Caco-2 (cell line): ENCODE measurements at places on chromosomes 4 and X. TPM values are rescaled to one million over a fixed set of nuclear protein-coding genes. Genes with fewer than 3 reads are reported as not detected.

DNA sequence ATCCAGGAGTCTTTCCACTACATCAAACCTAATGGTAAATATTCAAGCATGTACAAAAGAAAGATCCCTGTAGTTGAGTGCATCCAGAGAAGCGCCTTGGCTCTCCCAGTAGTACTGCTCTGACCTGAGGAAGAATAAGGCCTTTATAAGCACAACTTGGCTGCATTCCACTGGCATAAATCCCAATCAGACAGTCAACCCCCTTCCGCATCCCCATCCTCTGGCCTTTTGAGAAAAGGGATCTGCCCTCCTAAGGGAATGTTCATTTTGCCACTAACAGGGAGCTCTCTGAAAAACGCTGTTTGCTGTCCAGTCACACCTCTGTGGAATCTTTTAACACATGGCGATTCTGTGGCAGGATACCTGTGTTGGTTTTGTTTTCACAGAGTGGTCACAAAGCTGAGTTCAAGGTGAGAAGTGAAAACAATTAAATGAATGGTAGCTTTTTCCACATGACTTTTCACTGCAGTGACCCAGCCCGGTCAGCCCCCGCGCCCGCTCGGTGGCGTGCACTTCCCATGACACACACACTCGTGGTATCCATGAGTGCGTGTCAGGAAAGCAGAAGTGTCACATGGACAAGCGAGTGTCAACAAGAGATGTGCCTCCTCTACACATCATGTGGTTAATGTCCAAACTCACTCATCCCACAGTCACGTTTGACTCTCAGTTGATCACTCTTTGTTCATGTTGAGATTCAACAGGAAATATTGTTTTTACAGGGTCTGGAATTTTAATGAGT lies 112.2 kb upstream of the ENPP6 start:
- H3K36me3 ChIP-seq = no peaks in the 10 kb centered on the region
- DNase-seq = no peak
- peaks cover 7% of the 10 kb centered on the region; the same call in 1 of the 2 replicates for H3K4me1 ChIP-seq
- H3K4me3 ChIP-seq = no peak overlapping the region
- no peaks in the 10 kb centered on the region for H3K27me3 ChIP-seq

DNA sequence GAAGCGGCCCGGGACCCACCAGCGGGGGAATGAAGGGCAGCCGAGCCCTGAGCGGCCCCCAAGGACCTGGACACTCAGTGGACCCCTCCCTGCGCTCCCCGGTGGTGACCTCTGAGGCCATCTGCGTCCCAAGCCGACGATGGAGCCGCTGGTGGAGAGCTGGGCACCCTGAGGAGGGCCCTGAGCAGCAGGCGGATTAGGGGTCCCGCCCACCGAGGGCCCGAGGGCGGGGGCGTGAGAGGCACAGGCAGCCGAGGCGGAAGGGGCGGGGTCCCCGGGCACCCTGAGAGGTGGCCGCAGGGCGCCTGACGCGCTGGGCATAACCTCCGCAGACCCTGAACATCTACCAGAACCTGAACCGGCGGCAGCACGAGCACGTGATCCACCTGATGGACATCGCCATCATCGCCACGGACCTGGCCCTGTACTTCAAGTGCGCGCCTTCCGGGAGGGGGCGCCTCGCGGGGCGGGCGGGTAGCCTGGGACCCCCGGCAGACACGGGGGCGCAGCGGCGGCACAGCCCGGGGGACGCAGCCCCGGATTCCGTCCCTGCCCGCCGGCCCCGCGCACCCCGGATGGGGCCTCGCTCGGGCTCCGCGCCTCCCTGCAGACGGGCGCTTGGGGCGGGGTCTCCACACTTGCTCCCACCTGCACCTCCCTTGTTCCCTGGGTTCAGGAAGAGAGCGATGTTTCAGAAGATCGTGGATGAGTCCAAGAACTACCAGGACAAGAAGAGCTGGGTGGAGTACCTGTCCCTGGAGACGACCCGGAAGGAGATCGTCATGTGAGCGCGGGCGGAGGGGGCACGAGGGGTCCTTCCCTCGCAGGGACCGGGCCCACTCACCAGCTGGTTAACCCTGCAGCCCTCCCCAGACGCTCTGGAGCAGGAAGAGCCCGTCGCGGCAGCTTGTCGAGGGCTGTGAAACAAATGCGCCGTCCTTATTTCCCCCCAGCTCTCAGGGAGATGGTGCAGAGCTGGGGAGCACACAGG lies 10.3 kb downstream of the ATP5ME start:
- no peak overlapping the region for H3K27ac ChIP-seq
- no peak overlapping the region for H3K4me3 ChIP-seq
- DNase-seq = no peak
- H3K36me3 ChIP-seq = no peaks in the 10 kb centered on the region
- no peaks in the 10 kb centered on the region for H3K4me1 ChIP-seq

DNA sequence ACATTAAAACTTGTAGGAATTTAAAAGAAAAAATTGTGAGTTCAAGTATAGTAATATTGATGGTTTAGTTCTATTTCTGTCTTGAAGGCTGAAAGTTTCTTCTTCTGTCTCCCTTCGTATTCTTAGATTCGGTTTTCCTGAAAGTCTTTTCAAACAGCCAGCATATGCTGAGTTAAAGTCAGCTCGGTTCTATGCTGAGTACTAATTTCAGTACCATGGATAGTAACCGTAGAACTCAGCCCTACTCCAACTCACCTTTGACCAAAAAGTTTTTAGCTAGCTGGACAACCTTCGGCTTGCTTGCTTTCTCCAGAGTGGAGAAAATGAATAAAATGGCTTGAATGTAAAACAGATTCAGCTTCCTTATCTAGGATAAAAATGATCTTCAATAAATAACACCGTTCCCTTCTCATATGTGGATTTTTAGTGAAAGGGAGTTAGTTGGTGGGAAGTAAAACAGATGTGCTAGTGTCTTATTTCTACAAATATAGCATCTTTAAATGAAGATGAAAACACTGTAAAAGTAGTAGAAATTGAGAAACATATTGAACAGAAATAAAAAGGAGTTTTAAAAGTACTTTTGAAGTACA lies 5.2 kb downstream of the POU4F2 start:
- DNase-seq = peak; percentile 13
- H3K27me3 ChIP-seq = no peaks in the 10 kb centered on the region
- H3K4me1 ChIP-seq = no peaks in the 10 kb centered on the region
- H3K36me3 ChIP-seq = no peaks in the 10 kb centered on the region

GRCh38 chr4:32697281-32697814 lies 1977.2 kb downstream of the PCDH7 start:
- no peak for DNase-seq
- H3K4me3 ChIP-seq = no peak overlapping the region
- no peaks in the 10 kb centered on the region for H3K36me3 ChIP-seq
- no peaks in the 10 kb centered on the region for H3K27me3 ChIP-seq

DNA sequence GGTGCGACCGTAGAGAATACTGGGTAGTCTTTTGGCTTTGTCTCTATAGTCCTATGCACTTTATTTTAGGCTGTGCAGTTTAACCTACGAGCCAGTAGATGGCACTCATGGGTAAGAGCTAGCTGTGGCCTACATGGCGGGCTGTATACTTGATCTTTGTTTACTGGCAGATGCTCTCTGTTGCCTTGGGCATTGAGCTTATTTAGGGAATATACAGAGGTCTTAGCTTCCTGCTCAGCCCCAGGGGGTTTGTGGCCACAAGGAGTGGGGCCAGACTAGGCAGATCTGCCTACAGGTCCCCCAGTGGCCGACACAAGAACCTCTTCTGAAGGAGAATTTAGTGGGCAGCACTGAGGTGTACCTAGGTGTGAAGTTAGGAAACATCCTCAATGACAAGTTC lies 227.6 kb upstream of the HDX start:
- H3K36me3 ChIP-seq = no peaks in the 10 kb centered on the region
- peaks cover 5% of the 10 kb centered on the region for H3K4me1 ChIP-seq
- no peak overlapping the region for H3K27ac ChIP-seq

- no peaks in the 10 kb centered on the region for H3K27me3 ChIP-seq
- no peak overlapping the region for H3K4me3 ChIP-seq
- H3K4me1 ChIP-seq = no peaks in the 10 kb centered on the region
- H3K36me3 ChIP-seq = no peaks in the 10 kb centered on the region
- DNase-seq = no peak
- H3K27ac ChIP-seq = no peak overlapping the region
These were observed 1077.3 kb downstream of the RAPGEF2 start for GRCh38 chr4:160180211-160180610.

DNA sequence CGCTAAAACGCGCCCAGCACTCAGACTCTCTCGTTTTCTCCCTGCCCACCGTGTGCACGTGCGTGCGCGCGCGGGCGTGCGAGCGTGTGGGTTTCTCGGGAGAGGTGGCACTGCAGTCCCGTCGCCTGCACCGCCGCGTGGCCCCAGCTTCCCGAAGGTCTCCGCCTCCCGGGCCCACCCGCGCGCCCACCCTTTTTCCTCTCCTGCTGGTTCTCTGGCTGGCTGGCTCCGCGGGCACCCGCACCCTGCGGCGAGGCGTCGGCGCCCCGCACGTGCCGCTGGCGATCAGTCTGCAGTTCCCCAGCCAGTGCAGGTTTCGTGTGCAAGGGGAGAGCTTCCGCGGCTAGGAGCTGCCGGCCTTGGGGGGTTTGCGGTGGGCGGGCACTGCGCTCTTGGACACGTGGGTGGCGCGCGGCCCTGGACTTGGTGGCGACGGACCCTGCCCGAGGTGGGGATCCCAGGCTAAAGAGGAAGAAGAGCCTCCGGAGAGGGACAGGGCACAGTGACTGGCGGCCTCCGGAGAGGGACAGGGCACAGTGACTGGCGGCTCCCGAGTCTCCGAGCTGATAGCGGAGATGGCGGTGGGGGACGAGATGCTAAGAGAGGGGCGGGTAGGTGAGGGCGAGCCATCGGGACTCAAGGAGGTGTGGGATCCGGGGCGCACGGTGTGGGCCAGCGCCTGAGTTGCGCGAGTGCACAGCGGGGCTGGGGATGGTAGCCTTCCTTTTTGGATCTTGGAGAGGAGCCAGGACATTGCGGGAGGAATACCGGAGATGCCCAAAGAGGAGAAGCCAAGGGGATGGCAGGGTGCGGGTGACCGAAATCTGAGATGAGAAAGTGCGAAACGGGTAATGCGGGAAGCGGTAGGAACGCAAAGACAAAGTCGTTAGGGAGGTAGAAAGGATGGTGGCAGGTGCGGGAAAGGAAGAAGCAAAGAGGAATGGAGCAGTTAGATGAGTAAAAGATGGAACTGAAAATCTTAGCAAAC lies at the start of gene FAM184B:
Gene FAM184B (minus strand): TSS at position 322 of the 988 bp plus-strand sequence. CDS start 322 bp downstream, outside the sequence.
- no peak for DNase-seq
- no peaks in the 10 kb centered on the region for H3K36me3 ChIP-seq
- no peaks in the 10 kb centered on the region for H3K27me3 ChIP-seq
- no peak within 1 kb of the TSS for H3K27ac ChIP-seq
- no peaks in the 10 kb centered on the region for H3K4me1 ChIP-seq

- no peak for DNase-seq
- H3K27me3 ChIP-seq = no peaks in the 10 kb centered on the region
- no peak overlapping the region for H3K4me3 ChIP-seq
- H3K4me1 ChIP-seq = peaks cover 5% of the 10 kb centered on the region; the same call in 1 of the 2 replicates
These were observed 63.5 kb upstream of the MAOA start for GRCh38 chrX:43592597-43592996.

DNA sequence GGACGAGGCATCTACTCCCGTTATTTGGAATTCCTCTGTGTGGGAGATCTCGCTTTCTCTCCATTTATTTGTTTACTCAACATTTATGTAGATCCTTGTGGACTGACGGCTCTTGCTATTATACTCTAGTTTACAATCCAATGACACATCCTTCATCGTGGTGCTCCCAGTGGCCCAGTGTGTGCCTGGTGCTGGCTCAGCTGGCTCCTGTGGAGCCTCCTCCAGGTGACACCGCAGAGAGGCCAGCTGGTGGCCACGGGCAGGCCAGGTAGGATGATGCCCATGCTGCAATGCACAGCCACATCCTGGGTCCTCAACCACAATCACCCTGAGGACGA lies 84.0 kb upstream of the AFAP1 start:
- H3K4me3 ChIP-seq = no peak overlapping the region
- H3K36me3 ChIP-seq = no peaks in the 10 kb centered on the region
- H3K27me3 ChIP-seq = no peaks in the 10 kb centered on the region
- H3K27ac ChIP-seq = no peak overlapping the region
- no peak for DNase-seq
- no peaks in the 10 kb centered on the region for H3K4me1 ChIP-seq

GRCh38 chr4:176906709-176907108 lies 114.0 kb upstream of the VEGFC start:
- no peaks in the 10 kb centered on the region for H3K4me1 ChIP-seq
- H3K27ac ChIP-seq = no peak overlapping the region
- no peak for DNase-seq
- no peaks in the 10 kb centered on the region for H3K27me3 ChIP-seq

DNA sequence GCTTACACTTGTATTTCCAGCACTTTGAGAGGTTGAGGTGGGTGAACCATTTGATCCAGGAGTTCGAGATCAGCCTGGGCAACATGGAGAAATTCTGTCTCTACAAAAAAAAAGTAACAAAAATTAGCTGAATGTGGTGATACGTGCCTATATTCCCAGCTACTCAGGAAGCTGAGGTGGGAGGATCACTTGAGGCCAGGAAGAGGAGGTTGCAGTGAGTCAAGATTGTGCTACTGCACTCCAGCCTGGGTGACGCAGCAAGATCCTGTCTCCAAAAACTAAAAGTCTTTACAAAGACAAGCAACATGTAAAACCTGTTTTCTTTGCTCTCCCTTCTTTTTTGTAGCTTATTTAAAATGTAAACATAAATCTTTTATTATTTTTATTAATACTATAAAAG lies 1156.1 kb downstream of the FAT4 start:
- no peak for DNase-seq
- no peak overlapping the region for H3K27ac ChIP-seq
- H3K36me3 ChIP-seq = no peaks in the 10 kb centered on the region

GRCh38 chr4:141350122-141350905 lies 129.6 kb downstream of the ZNF330 start:
- no peak for DNase-seq
- H3K4me1 ChIP-seq = no peaks in the 10 kb centered on the region
- H3K4me3 ChIP-seq = no peak overlapping the region
- H3K27ac ChIP-seq = no peak overlapping the region

- no peak overlapping the region for H3K27ac ChIP-seq
- H3K36me3 ChIP-seq = no peaks in the 10 kb centered on the region
- DNase-seq = no peak
These were observed 250.9 kb downstream of the TENM3 start for GRCh38 chr4:182494103-182494502.

DNA sequence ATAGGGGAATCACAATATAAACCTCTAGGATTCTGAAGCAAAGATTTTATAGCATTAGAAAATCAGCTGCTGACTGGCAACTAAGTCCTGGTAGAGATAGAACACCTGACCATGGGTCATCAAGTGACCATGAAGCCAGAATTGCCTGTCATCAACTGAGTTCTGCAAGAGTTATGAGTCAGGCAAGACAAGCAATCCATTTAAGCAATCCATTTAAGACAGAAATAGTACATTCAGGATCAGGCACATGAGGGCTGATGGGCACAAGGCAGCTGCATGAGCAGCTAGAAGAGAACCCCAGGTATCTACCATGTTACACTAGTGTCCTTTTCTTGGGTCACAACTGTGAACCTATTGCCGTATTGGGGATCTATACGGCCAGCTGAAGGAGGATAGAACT lies 98.9 kb downstream of the SPRY1 start:
- H3K27me3 ChIP-seq = no peaks in the 10 kb centered on the region
- no peak for DNase-seq
- H3K4me1 ChIP-seq = no peaks in the 10 kb centered on the region
- H3K36me3 ChIP-seq = no peaks in the 10 kb centered on the region

CSN2 gene
- not detected in 2 replicates for total RNA-seq

ZC4H2 gene
- total RNA-seq = 7.3 and 7.6 TPM in 2 replicates

F11 gene
- not detected in 2 replicates for total RNA-seq

TMEM129 gene
- 36.5 and 39.0 TPM in 2 replicates for total RNA-seq

SMIM31 gene
- total RNA-seq = not detected in 2 replicates

TMEM47 gene
- 1.8 and 2.2 TPM in 2 replicates for total RNA-seq
